ENCODE measurements at places on chromosomes 5 and 9. TPM values are rescaled to one million over a fixed set of nuclear protein-coding genes. Genes with fewer than 3 reads are reported as not detected.

- no peak overlapping the region for H3K27ac ChIP-seq
- no peak overlapping the region for H3K4me3 ChIP-seq
- no peak for DNase-seq
- no peaks in the 10 kb centered on the region for H3K27me3 ChIP-seq
- no peaks in the 10 kb centered on the region for H3K36me3 ChIP-seq
Observed at GRCh38 chr9:109593612-109594011, 95.5 kb upstream of the PTPN3 start.

DNA sequence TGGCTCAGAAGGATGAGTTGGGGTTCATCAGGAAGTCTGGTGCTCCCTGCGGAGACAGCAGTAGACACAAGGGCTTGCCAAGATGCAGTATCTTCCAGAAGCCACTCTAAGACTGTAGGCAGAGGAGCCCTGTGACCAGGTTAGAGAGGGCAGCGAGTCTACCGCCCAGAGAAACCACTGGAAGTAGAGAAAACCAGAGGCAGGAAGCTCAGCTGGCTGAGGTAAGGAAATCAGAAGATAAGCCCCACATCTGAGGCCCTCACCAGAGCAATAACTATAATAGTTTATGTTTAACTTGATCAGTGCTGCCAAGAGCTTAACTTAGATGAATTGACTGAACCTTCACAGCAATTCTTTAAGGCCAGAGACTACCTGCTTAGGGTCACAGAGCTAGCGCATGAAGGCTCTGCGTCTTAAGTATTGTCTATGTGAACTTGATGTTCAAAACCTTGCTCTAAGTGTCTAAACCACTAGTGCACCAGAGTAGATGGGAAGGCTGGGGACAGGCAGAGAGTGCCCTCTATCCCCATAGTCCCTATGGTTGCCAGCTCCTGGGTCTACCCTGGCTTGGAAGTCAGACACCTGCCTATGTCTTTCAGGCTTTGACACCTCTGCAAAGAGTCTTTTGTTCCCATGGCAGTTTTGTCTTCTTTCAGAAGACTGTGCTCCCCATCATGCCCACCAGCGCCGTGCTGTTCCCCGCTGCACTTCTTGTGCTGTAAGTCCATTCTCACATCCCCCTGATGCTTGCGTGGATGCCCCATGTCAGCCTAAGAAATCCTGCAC, 228.2 kb upstream of the KLF4 start:
- DNase-seq: no peak
- no peak overlapping the region for H3K27ac ChIP-seq
- no peaks in the 10 kb centered on the region for H3K27me3 ChIP-seq

- H3K36me3 ChIP-seq: no peaks in the 10 kb centered on the region
- H3K27me3 ChIP-seq: no peaks in the 10 kb centered on the region
- no peak for DNase-seq
- H3K27ac ChIP-seq: no peak overlapping the region
Observed at GRCh38 chr5:98794001-98794400, 20.5 kb downstream of the RGMB start.

GRCh38 chr5:68722357-68722756, 371.5 kb upstream of the SLC30A5 start:
- peaks cover 7% of the 10 kb centered on the region for H3K4me1 ChIP-seq
- H3K4me3 ChIP-seq: no peak overlapping the region
- H3K27me3 ChIP-seq: no peaks in the 10 kb centered on the region
- no peak for DNase-seq
- no peaks in the 10 kb centered on the region for H3K36me3 ChIP-seq

DNA sequence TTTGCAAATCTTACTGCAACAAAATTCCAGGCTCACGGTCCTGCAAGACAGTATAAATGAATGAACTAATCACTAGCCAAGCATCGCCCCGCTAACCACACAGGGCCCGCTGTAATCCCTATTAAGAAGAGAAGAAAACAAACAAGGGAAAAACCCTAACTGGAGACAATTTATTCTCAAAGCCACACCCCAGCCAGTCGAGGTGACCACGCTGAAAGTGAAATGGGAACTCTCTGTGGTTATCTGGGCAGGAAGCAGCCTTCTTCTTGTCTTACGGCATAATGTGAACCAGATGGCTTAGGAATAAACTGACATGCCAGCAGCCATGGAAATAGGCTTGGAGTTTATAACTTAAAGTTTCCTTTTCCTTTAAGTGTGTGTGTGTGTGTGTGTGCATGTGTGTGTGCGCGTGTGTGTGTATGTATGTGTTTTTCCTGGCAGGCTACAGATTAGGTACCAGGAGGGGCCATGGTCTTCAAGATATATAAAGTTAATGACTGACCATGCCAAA, 120.2 kb downstream of the SEMA6A start:
- H3K4me3 ChIP-seq: no peak overlapping the region
- no peak overlapping the region for H3K27ac ChIP-seq
- no peak for DNase-seq
- H3K36me3 ChIP-seq: no peaks in the 10 kb centered on the region
- H3K27me3 ChIP-seq: no peaks in the 10 kb centered on the region

FYB1 gene
- total RNA-seq: 480 TPM

ADAMTSL2 gene
- not detected for total RNA-seq

CD72 gene
- total RNA-seq: 5.4 TPM

LTC4S gene
- total RNA-seq: 1.4 TPM
